Retina (tissue), 1 donor: ENCODE measurements at places on chromosomes 12 and 14.

- no peak for DNase-seq
Measured at GRCh38 chr12:17304503-17305347, 698.8 kb upstream of the LMO3 start.

- no peak for DNase-seq
Measured at GRCh38 chr12:91746976-91747375, 398.7 kb downstream of the BTG1 start.

DNA sequence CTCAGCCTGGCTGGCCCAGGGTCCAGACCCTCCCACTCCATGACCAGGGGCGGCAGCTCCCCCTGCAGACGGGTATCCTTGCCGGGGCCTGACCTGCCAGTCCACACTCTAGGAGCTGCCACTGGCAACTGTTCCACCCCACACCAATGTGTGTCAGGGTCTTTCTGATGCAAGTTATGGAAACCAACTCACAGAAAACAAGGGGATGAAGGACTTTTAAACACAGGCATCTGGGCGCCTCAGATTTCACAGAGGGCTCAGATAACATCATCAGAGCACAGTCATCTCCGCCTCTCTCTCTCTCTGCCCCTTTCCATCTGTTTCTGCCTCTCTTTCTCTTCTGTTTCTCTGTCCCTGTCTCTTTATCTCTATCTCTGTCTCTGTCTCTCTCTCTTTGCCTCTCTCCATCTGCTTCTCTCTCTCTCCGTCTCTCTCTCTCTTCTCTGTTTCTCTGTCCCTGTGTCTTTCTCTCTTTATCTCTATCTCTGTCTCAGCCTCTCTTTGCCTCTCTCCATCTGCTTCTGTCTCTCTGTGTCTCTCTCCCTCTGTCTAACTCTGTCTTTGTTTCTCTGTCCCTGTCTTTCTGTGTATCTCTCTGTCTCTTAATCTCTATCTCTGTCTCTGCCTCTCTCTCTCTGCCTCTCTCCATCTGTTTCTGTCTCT lies 67.4 kb upstream of the FBRSL1 start:
- DNase-seq, result no peak

- no peak for DNase-seq
Measured at GRCh38 chr14:24403294-24403998, 4.6 kb downstream of the NYNRIN start.

- no peak for DNase-seq
Measured at GRCh38 chr14:50242566-50243310, 11.4 kb upstream of the SOS2 start.

GRCh38 chr12:56326533-56326932 lies 7.3 kb downstream of the PAN2 start:
- DNase-seq, result no peak

DNA sequence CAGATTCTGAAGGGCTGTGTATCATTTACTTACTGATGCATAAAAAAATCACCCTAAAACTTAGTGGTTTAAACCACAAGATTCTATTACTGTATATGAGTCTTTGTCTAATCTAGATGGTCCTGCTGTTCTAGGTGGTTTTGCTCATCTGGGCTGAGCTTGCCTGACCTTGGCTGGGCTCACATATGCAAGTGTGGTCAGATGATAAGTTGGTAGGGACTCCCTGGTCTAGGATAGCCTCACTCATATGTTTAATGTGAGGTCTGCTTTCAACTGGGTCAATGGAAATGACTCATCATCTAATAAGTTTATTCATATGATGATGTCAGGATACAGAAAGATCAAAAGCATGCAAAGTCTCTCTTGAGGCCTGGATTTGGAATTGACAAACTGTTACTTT lies 887.8 kb downstream of the TRHDE start:
- DNase-seq, result no peak

- peak; percentile 31 for DNase-seq
Measured at GRCh38 chr12:6124411-6125309, at the start of gene VWF. Gene VWF, minus strand, starts transcription at chr12:6124670. Its CDS starts 1,474 bp downstream, at chr12:6123196.

DNA sequence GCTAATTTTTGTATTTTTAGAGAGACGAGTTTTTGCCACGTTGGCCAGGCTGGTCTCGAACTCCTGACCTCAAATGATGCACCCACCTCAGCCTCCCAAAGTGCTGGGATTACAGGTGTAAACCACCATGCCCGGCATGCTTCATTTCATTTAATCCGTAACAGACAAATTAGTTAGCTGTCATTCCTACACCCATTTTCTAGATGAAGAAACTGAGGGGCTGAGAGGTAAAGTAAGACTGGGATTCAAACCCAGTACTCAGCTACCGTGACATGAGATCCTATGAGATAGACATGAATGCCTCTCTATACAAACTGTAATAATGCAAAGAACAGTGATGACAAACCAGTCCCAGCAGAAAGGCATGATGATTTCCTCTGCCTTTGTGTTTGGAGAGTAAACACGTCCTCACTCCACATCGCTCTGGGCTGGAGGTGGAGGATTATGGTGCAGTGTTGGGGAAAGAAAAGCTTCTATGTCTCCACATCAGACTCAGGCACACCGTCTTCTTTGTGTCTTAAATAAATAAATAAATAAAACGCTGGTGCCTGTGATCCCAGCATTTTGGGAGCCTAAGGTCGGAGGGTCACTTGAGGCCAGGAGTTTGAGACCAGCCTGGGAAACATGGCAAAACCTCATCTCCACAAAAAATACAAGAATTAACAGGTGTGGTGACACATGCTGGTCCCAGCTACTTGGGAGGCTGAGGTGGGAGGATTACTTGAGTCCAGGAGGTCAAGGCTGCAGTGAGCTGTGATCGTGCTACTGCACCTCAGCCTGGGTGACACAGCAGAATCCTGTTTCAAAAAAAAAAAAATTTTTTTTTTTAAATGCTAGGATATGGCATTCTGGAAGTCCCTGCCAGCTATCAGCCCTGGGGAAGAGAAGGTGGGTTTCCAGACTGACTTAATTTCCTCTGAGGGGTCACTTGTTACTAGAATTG lies 10.5 kb downstream of the VSX2 start:
- no peak for DNase-seq

GRCh38 chr14:24426912-24427536 lies 2.4 kb downstream of the CBLN3 start:
- DNase-seq, result no peak

DNA sequence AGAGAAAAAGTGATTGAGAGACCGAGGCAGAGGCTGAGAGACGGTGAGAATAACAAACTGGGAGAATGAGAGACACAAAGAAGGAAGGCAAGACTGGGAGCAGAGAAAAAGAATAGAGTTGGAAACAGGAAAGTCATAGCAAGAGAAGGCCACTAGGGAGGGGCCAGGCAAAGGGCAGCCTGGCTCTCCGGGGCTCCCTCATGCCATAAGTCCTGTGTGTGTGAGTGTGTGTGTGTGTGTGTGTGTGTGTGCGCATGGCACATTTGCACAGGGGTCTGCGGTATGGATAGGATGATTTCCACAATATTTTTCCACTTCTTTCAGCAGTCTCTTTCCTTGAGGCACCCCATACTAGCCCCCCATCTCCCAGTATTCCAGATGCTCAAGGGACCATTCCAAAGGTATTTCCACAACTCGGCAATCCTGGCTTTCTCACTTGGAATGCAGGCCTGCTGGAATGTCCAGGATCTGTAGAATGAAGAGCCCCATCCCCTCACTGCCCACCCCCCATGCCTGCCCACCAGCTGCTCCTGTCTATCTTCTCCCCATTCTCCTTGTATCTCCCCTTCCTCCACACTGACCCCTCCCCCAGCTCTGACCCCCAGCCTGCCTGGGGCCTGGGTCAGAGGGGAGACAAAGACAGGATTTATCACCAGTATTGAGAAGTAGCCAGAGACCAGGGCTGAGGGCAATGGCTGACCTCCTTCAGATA lies 9.0 kb downstream of the GPR84 start:
- no peak for DNase-seq

DNA sequence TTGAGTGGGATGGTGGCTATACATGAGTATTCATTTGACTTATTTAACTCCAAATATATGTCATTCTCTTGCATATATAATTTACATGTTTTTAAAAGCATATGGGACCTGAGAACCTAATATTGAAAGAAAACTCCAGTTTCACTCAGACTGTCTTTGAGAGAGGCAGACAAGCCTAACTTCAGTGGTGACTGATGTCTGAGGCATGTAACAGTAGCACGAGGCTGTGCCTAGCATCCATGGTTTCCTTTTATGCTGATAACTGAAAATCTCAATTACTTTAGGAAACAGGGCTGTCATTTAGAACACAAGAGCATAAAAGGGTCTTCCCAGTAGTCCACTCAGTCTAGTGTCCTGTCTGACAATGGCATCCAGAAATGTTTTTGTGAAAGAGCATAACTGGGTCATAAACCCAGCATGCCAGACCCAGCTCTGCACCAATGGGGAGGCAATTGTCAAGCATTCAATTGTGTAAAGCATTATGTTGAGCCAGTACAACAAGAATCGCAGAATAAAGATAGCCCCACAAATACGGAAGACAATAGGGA lies 24.3 kb downstream of the MAPK1IP1L start:
- DNase-seq, result peak; percentile 41

DNA sequence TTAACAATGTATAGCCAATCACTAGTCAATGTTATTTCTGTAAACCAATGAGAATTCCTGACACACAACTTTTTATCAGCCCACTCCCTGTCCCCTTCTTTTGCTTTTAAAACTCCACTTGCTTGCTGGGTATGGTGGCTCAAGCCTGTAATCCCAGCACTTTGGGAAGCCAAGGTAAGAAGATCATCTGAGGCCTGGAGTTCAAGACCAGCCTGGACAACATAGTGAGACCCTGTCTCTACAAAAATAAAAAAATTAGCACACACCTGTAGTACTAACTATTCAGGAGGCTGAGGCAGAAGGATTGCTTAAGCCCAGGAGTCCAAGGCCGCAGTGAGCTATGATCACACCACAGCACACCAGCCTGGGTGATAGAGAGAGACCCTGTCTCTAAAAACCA lies 87.8 kb downstream of the PAPLN start:
- no peak for DNase-seq

GRCh38 chr12:49577589-49578315 lies 9.8 kb upstream of the MCRS1 start:
- no peak for DNase-seq

- no peak for DNase-seq
Measured at GRCh38 chr14:78143489-78144145, 26.6 kb upstream of the NRXN3 start.

GRCh38 chr14:26412421-26412820 lies 185.4 kb downstream of the NOVA1 start:
- no peak for DNase-seq

DNA sequence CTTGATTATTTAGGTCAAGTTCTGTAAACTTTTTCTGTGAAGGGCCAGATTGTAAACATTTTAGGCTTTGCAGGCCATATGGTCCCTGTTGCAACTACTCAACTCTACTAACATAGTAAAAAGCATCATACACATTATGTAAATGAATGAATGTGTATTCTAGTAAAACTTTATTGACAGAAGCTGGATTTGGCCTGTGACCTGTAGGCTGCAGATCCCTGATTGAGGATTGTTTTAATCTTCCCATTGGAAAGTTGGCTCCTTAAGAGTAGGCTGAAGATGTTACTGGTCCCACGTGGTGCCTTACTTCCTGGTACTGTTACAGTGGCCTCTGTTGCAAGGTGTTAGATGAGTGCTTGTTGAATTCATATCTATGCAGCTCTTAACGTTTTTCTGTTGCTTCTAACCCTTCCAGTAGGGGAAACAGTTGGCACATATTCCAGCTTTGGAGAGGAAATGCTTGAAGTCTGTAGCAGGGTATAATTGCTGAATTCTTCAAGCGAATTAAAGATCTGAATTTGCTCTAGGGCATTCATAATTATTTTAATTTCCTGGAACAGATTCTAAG lies 133.6 kb upstream of the DNM1L start:
- no peak for DNase-seq

- DNase-seq, result peak; percentile 73
Measured at GRCh38 chr14:28754209-28754985, 12.2 kb upstream of the FOXG1 start.

DNA sequence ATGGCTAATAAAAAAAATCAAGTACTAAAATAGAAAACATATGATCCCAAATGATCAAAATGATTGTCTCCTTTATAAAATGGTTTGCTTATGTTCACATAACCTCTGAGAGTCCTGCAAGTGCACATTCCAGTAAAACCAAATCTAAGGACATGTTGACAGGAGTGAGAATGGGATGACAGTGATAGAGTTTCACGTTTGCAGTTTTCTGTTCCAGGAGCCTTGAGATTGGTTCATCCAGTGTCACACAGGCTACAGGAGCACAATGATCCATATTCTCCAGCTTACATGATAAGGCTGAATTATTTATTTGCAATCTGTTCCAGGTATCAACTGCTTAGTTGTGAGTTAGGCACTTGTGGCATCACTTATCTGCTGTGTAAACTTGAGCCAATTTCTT lies 1.5 kb upstream of the GYS2 start:
- no peak for DNase-seq

DNA sequence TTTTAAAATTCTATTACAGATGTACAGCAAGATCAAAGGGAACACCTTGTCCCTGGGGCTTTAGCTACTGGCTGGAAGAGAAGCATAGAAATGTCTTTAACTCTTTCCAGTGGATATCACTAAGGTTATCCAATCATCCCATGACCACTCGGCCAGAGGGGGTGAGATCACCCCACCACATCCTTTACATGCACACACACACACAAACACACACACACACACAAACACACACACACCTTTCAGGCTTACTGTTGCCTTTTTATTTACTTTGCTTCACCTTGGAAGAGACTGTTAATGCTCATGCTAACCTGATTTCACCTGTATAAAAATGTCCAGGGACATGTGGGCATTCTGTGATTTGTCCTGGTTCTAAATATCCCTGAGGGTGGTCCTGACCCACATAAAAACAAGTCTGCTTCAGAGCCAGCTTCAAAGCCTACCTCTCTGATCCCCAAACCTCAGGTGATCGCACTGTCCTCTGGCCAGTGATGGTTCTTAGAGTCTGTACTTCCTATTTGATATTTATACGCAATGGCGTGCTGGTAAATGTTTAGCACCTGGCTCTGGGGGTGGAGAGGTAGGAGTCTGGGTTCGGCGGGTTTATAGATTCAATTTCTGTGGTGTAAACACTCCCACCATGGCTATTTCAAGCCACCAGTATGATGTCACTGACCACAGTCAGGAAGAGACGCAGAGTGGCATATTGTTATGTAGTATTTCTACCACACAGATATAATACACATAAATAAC lies 166.1 kb upstream of the EEA1 start:
- DNase-seq, result no peak

DNA sequence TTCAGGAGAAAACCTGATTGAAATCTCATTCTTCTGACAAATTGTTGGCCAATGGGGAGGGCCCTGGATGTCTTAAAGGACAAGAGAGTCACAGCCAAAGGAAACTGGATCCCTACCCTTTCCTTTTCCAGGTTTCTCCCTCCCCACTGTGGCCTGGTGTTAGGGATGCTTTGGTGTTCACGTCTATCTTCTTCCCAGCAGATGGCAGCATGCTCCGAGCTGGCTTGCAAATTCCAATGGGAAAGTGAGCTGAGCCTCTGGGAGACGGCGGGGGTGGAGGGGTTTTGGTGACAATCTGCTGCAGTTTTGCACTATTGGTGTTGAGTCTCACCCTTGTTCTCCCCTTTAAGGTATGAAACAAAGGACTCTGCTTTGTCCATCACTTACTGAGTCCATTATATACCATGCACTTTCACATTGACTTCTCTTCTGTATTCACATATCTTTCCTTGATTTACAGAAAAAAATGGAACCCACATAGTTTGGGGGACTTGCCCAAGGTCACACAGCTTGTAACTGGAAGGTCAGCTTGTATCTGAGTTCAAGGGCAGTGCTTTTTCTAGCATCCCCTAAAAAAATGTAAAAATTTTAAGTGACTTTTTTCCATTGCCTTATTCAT lies 39.3 kb downstream of the CCDC177 start:
- DNase-seq, result peak; percentile 66
